NCI-H187 treated with DMSO at 0.1 percent for 48 hours (cell line): ENCODE measurements at places on chromosomes 4 and X.

- DNase-seq, result no peak
Measured at GRCh38 chrX:115649461-115650063, 88.6 kb downstream of the PLS3 start.

GRCh38 chr4:176333076-176333475 is 13.3 kb downstream of the SPCS3 start:
- no peak for DNase-seq

- DNase-seq, result no peak
Measured at GRCh38 chrX:11611965-11612364, 53.8 kb downstream of the ARHGAP6 start.

DNA sequence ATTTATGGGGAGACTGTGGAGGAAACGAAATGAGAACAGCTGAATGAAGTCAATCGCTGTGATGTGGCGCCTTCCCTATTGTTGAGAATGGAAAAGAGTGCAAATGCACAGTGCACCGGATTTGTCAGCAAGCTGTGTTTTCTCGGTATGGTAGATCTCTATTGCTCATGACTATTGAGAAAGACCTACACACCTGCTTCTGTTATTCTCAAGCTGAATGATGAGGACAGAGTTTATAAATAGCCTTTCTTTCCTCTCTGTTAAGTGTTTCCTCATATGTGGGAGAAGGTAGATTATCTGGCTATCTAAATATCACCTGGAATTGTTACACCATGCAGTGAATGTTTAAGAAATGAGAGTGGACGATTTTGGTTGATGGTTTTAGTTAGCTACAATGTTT is 650.7 kb downstream of the IL1RAPL1 start:
- peak; percentile 40 for DNase-seq

- DNase-seq, result no peak
Measured at GRCh38 chrX:71910986-71911730, 513 bp downstream of the NHSL2 start.

DNA sequence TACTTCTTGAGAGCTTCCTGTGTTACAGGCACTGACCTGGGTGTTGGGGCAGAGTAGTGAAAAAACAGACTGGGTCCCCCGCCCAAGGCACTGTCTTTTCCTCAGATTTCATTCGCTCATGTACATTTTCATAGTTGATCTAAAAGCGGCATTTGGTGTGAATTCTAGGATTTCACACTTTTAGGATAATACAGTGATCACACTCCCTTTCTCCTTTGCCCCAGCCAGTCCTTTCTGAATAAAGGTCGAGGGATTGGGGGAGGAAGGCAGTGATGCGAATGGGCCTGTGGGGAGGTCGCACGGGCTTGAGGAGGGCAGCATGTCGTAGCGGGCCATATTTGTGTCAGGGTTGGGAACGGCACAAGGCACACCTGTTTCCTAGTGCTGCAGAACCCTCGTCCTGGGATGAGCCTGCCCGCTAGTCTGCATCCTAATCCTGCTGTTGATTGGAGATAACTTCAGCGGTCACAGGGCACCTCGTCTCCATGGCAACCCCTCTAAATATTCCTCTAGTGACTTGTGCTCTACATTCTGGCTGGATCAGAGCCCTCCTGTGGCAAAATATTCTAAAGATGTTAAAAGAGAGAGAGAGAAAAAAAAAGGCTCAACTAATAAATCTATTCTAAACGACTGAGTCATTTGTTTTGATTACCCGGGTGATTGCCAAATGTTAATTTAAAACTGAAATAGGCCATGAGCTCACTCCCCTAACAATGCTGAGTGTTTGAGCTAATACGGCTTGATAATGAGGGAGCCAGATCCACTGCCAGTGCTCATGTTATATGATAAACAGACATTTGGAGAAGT is 21.8 kb downstream of the FHL1 start:
- DNase-seq, result no peak

- DNase-seq, result no peak
Measured at GRCh38 chrX:150158554-150159332, 204.4 kb upstream of the MAMLD1 start.
